ENCODE measurements at places on chromosomes 12 and 14. TPM values are rescaled to one million over a fixed set of nuclear protein-coding genes. Genes with fewer than 3 reads are reported as not detected.

GRCh38 chr12:57846577-57847319 is at the start of gene CTDSP2:
TSS of gene CTDSP2 (minus strand) at chr12:57846729. CDS start at chr12:57846435, 294 bp downstream.
- DNase-seq: peak; percentile 88

GRCh38 chr12:2299206-2299605 is 246.4 kb downstream of the CACNA1C start:
- no peak for DNase-seq

GRCh38 chr12:64669270-64669842 is 59.1 kb downstream of the RASSF3 start:
- peak; percentile 19 for DNase-seq

- DNase-seq: no peak
Measured at GRCh38 chr14:82879949-82880535, 1346.4 kb upstream of the SEL1L start.

The HAL gene
- total RNA-seq: 0.94 TPM

The TAS2R8 gene
- total RNA-seq: not detected

The GDF11 gene
- total RNA-seq: 6.7 TPM

The CCDC197 gene
- total RNA-seq: not detected

The TAPBPL gene
- total RNA-seq: 23.1 TPM

The JPH4 gene
- not detected for total RNA-seq

Measured in T-helper 17 cell (primary cell).